ENCODE measurements at places on chromosomes 1 and 21. TPM values are rescaled to one million over a fixed set of nuclear protein-coding genes. Genes with fewer than 3 reads are reported as not detected.

The LMX1A gene
- 0.38 TPM for total RNA-seq

The PITHD1 gene
- total RNA-seq: 57.4 TPM

The SPATA46 gene
- total RNA-seq: not detected

- no peak for DNase-seq
These were observed 54.0 kb downstream of the RAB3B start for GRCh38 chr1:51936531-51936930.

The RNU1-3 gene
- total RNA-seq: under 0.01 TPM

- no peak for DNase-seq
These were observed 15.4 kb downstream of the SLC2A7 start for GRCh38 chr1:9010781-9011323.

- no peak for DNase-seq
These were observed 51.3 kb upstream of the HOOK1 start for GRCh38 chr1:59763418-59763817.

The AMIGO1 gene
- 2.6 TPM for total RNA-seq

GRCh38 chr1:219837274-219837993 lies 90.9 kb downstream of the SLC30A10 start:
- no peak for DNase-seq

DNA sequence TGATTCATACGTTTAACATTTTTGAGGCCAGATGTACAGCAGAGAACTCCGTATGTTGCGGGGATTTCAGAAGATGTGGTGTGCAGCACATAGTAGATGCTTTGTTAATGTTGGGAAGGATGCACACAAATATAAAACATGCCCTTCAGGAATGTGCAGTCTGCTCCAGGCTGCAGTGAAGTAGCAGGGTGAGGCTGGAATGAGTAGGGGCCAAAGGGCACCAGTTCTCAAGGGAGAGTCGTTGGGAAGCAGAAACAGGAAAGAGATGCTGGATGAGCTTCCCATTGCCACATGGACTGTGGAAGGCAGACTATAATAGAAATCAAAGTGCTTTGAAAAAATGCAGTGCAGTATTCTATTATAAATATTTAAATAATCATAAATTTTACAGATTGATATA lies 126.9 kb downstream of the NOS1AP start:
- DNase-seq: no peak

The RNF207 gene
- 6.6 TPM for total RNA-seq

DNA sequence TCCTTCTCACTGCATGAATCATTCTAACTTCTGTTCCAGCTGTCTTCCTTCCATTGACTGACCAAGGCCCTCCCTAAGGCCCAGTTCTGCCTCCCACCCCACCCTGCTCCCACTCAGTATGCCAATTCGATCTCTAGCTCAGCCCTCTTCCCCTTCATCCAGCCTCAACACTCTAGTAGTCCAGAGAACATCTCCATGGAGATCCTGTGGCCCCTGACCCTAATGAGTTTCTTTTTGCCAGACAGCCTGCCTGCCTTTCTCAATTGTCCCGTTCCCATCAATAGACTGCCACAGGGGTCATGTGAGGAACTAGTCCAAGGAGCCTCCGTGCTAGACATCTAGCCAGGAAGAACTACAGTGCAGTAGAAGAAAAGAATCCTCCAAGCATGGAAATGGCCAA lies 26.4 kb downstream of the RRAGC start:
- no peak for DNase-seq

DNA sequence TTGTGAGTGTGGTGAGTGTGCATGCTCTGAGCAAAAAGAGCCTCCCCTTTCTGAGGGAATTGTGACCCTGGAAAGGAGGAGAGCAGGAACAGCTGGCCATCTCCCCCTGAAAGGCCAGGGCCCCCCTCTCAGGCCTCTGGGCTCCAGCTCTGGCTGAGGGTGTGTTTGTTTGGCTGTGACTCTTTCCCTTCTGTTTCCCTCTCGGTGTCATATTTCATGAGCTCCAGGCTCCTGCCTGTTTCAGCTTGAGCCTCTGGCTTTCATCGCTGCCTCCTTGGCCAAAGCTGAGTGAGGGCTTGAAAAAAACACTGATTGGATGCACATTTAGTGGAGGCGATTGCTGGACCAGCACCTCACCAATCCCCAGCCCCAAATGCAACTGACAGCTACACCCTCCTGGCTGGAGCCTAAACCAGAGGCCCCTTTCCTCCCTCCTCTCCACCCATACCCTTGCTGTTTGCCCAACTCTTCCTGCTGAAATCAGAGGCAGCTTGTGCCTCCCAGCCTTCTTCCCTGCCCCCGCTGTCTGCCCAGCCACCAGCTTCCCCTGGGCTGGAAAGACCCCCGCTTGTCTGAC lies 64.1 kb downstream of the DDR2 start:
- DNase-seq: no peak

GRCh38 chr1:41659903-41660302 lies 175.4 kb upstream of the EDN2 start:
- DNase-seq: no peak

The GJB3 gene
- 84.7 TPM for total RNA-seq

GRCh38 chr21:37848721-37849490 lies 67.4 kb downstream of the KCNJ6 start:
- DNase-seq: no peak

- DNase-seq: no peak
These were observed 53.4 kb downstream of the MPZL1 start for GRCh38 chr1:167775178-167775577.

DNA sequence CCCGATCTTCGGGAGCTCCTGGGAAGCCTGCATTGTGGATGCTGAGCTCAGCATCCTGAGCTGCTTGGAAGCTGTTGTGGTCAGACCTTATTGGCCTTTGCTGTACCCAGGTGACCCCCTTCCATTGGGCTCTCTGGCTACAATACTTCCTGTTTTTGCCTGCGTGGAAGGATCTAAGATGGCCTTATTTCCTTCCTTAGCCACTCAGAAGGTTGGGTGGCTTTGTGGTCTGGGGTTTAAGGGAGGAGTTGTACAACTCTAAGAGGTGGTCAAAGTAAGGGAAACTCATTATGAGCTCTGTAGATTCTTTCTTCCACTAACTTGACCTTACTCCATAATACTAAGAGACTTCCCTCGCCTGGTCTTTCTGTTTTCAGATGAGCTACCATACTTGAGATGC lies 17.7 kb downstream of the PFKFB2 start:
- no peak for DNase-seq

DNA sequence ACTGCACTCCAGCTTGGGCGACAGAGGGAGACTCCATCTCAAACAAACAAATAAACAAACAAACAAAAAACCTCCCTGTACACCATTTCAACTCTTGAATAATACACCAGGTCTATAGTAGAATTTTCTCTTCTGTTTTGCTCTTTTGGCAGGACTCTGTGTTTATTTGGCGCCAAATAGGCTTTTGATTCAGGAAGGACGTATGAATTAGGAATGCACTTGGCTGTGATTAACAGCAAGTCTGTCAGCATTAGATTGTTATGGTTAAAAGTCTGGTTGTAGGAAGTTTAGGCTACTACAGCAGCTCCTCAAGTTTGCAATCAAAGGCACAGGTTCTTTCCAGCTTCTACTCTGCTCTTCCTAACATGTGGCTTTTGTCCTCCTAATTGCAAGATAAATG lies 113.8 kb upstream of the KCNK1 start:
- no peak for DNase-seq

GRCh38 chr1:221709854-221710253 lies 32.0 kb downstream of the DUSP10 start:
- DNase-seq: no peak

The ANKRD34A gene
- total RNA-seq: 0.67 TPM

DNA sequence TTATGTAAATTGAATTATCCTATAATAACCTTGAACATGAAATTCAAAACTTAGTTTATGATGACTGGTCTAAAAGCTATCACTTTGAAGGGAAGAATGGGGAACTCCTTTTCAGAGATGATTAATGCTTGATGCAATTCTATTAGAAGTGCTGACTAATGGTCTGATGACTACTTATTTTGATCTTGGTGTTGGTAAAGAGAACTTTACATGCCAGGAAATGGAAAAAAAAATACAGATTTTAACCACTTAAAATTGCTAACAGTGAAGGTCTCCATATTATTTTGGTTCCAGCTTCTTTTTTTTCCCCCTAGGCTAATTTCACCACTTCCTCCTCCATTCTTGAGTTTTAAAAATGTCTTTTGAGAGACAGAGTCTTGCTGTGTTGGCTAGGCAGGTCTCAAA lies 22.9 kb downstream of the S1PR1 start:
- no peak for DNase-seq

DNA sequence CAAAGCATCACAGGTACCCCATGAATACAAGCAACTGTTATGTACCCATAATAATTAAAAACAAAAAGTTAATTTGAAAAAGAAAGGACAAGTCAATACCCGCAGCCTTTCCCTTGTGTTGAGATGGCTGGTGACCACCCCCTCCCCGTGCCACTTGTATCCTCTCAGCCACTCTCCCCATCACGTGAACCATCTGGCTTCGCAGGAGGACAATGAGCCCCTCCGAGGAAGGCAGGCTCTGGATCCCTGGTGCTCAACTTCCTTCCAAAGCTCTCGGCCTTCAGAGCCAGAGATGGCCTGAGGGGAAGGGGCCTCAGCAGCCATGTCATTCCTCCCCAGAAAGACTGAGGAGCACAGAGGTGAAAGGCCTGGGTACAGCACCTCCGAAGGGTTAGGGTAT lies 120.4 kb upstream of the RAB4A start:
- DNase-seq: no peak

The FAAH gene
- total RNA-seq: 12.3 TPM

The FABP3 gene
- total RNA-seq: not detected

The LRRC53 gene
- total RNA-seq: not detected

- no peak for DNase-seq
These were observed 40.9 kb downstream of the PTAFR start for GRCh38 chr1:28135371-28136168.

- no peak for DNase-seq
These were observed 28.5 kb downstream of the TUFT1 start for GRCh38 chr1:151568626-151569088.

The TAS1R3 gene
- 0.13 TPM for total RNA-seq

GRCh38 chr1:12776801-12777557 lies 3.4 kb downstream of the PRAMEF12 start:
- DNase-seq: no peak

The ANGPTL3 gene
- total RNA-seq: not detected

DNA sequence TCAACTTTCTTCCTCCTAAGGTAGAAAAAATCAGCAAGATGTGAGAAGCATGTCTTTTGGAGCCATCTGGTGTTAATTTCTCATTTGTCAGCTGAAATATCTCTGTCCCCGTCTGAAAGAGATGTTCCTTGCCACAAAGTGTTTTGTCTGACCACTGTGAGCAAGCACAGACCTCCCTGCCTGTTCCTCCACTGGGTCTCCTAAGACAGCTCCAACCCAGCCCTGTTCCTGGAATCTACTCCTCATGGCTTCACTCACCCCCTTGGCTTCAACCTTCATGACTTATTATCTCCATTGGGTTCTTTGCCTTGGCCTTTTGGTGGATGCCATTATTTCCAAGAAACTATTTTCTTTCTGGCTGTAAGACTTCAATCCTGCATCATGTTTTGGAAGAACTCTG lies 65.7 kb upstream of the CACHD1 start:
- no peak for DNase-seq

DNA sequence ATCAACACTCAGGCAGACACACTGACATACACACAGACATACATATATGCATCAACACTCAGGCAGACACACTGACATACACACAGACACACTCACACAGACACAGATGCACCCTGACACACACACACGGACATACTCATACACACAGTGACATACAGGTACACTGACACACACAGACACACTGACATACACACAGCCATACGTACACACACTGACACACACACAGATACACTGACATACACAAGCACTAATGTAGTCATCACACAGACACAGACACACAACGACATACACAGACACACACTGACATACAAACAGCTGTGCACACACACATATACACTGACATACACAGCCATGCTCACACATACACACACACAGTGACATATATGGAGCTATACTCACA lies 131.0 kb upstream of the CSF3R start:
- DNase-seq: no peak

DNA sequence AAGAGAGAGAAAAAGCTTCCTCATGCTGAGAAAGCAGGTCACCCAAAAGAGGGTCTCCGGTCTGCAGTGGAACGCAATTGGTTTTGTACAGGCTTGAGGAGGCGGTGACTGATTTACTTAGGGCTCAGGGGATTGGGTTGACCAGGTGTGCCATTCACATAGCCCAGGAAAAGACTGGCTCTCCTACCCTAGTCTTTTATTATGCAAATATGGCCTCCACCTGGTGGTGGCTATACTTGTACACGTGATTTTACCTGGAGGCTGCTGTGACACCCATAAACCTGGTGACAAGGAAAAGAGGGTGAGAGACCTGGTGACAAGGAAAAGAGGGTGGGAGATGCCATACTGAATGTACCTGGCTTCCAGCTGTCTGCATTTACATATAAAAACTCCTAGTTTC lies 49.9 kb downstream of the DNTTIP2 start:
- no peak for DNase-seq

DNA sequence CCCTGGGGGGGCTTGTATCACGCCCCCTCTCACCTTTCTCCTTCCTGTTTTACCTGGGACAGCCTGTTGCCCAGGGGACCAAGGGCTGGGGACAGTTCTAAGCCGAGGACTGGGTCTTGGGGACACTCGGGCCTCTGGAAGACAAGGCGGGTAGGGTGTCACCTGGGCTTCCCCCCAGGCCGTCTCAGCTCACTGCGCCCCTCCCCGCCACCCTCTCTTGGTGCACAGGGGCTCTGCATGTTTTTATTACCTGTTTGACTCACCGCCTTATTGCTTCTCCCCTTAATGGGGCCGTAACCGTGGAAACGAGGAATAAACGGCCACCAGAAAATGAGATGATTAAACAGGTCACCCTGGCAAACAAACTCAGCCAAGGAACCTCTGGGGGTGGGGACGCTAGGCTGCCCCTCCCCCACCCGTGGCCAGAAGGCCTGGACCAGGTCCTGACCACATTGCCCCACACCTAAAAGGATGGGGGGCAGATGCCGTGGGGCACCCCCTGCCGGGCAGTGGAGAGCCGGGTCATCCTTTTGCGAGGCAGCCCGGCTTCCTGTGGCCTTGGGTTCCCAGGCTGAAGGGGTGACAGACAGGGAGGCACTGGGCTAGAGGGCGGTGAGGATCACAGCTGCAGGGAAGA lies 109.9 kb downstream of the CASZ1 start:
- no peak for DNase-seq

GRCh38 chr21:29017639-29018237 lies 1.4 kb downstream of the RWDD2B start:
- no peak for DNase-seq

DNA sequence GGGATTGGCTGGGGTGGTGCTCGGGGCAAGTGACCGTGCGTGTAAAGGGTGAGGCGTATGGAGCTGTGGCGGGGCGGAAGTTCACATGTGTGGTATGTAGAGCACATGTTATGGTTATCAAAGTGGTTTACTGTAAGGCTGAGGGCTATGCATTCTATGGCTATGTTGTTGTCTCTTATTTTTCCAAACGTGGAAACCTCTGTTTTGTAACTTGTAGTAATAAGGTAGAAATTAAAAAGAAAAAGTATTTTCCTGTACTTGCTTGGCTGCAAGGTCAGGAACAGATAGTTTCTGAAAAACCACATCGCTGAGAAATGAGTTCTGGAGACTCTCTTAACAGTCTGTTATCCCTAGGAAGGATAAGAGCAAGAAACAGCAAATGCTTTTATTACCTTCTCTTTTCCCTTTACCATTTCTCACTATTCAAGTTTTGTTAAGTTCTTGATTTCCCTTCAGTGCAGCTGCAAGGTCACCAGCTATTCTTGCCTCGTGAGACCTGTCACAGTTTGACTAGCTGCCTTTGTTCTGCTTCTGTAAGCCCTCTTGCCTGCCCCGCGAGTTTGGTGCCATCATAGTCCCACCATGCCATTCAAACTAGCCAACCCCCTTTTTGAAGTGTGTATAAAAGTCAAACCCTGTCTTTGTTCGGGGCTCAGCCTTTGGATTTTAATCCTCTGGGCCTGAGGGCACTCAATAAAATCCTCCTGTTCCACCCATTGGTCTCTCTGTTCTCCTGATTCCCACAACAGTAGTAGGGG lies 9.5 kb downstream of the RNU1-2 start:
- DNase-seq: no peak

The TNFSF4 gene
- not detected for total RNA-seq
